ENCODE measurements at places on chromosomes 13 and 19.

DNA sequence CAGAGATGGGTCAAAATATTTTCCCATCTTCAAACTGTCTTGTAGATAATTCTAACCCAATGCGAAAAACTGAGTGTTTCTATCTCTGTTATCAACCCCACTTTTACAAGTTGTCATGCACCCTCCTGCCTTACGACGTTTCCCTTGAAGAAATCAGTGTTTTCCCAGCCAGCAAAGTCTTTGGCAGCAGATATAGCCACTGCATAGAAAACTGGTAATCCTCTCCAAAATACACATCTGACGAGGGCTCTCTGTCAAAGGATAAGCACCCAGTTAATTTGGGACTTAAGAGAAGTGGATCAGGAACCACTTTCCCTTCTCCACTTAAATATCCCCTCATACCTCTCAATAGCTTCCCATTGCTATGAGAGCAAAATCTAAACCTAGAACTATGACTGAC is 351.9 kb upstream of the MIR17HG start:
- DNase-seq: no peak

- DNase-seq: no peak
These were observed 19.1 kb downstream of the ZNF264 start for GRCh38 chr19:57210381-57210780.

GRCh38 chr19:8342684-8343482 is at the start of gene KANK3:
TSS of gene KANK3 (minus strand) at chr19:8343262. CDS start at chr19:8337828, 5,434 bp downstream.
- DNase-seq: peak; percentile 90

DNA sequence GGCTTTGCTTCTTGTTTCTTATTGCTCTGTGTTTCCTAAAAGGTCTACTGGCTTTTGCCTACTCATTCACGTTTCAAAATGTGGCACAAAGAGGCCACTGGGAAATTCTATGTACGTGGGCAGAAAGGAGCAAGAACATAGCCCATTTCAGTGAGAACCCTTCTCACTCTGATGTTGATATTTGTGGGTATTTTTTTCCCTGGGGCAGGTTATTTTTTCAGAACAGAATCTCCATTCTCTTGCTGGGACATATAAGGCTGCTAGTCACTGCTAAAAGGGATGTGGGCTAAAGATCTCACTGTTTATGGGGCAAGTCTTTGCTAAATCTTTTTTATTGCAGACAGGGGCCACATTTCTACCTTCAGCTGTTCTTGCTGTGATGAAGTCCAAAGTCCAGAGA is 27.1 kb downstream of the EDNRB start:
- no peak for DNase-seq

- no peak for DNase-seq
These were observed 1.8 kb downstream of the MBNL2 start for GRCh38 chr13:97223711-97224541.

DNA sequence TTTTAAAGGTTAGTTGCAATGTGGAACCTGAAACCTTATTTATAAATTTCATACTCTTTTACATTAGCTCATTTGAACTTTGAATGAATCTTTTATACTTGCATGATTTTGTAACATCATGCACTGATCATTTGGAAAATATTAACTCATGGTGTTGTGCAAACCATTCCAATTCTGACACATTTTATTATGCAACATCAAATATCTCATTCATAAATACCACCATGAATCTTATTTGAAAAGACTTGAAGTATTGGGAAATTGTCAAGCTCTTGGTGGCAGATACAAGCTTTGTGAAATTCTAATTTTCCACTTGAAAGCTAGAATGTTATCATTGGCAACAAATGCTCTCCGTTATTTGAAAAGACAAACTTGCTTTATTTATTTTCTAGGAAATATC is 379.9 kb upstream of the PCDH20 start:
- no peak for DNase-seq

- DNase-seq: peak; percentile 68
These were observed at the start of gene NKG7 for GRCh38 chr19:51372649-51373504. TSS of gene NKG7 (minus strand) at chr19:51372654. CDS start at chr19:51372535, 119 bp downstream.

DNA sequence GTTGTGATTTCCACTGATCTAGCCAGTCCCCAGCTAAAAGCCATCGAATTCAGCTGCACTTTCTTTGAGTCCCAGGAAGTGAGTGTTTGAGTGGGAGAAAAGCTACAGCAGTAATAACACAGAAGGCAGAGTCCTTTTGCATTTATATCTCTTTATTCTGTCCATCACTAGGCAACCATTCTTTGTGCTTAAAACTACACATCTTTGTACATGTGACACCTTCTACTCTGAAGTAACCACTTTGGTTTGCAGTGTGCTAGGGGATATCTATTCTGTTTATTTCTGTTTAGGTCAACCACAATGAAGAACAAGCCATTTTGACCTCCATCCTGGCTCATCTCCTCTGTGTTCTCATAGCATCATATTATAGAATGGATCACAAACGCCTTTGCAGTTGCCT is 226.0 kb upstream of the SERP2 start:
- no peak for DNase-seq

DNA sequence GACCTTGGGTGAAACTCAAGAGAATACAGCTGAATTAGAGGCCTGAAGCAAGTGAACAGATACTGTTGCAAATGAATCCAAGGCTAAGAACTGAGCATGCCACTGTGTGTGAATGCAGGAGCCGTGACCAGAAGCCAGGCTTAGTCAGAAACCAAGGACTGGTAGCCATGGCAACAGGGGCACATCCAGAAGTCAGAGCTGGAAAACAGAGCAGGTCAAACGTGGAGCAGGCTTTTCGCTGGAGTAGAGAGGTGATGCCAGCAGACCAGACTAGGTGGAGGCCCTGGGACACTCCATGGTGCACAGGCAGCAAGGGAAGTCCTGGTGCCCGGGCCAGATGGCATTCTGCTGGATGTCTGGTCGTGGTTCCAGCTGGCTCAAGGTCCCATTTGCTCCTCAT is 564.1 kb downstream of the PCDH9 start:
- DNase-seq: no peak

DNA sequence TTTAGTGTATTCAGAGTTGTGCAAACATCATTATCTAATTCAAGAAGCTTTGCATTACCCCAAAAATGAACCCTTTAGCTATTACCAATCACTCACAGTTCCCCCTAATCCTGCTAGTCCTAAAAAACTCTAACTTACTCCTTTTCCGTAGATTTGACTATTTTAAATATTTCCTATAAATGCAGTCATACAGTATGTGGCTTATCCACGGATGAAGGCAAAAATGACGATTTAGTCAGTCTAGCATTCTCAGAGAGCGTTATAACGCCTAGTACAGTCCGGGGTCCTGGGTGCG is 587 bp upstream of the ZNF383 start:
- DNase-seq: no peak

GRCh38 chr19:35722461-35722860 is 4.7 kb downstream of the KMT2B start:
- no peak for DNase-seq

- DNase-seq: no peak
These were observed 50.6 kb upstream of the IL17D start for GRCh38 chr13:20652946-20653345.

Measured in effector memory CD4-positive, alpha-beta T cell (primary cell).